ENCODE measurements at places on chromosomes 2 and 18.

DNA sequence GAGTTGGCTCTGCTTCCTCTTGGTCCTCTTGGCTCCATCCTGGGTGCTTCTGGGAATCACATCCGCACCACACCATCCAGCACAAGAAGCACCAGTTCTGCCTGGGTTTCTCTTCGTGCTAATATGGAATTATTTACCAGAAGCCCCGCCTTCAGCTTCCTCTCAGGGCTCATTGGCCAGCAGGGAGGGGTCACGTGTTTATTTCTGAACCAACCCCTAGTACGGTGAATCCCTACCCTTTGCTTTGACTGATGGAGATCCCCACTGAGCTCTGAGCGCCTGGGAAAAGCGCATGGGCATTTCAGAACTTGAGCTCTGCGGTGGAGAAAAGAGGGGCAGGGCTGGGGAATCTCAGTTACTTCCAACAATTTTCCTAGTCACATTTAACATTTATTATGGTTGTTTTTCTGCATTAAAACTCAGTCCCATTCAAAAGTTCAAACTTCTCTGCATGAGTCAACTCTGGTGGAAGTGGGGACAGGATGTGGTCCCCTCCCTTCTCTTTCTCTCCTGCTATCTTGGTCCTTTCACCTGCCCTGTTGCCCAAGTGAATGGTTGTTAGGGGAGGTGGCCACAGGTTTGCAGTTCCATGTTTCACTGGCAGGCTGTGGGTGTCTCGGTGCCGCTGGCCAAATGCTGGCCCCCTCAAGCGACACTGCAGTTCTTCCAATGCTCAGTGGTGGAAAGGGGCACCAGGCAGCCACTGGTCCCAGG is 76.4 kb upstream of the TTC39C start:
- H3K36me3 ChIP-seq, result no peaks in the 10 kb centered on the region
- H3K27me3 ChIP-seq, result peaks cover 4% of the 10 kb centered on the region
- no peak for DNase-seq
- peaks cover 17% of the 10 kb centered on the region for H3K4me1 ChIP-seq
- H3K4me3 ChIP-seq, result no peak overlapping the region

DNA sequence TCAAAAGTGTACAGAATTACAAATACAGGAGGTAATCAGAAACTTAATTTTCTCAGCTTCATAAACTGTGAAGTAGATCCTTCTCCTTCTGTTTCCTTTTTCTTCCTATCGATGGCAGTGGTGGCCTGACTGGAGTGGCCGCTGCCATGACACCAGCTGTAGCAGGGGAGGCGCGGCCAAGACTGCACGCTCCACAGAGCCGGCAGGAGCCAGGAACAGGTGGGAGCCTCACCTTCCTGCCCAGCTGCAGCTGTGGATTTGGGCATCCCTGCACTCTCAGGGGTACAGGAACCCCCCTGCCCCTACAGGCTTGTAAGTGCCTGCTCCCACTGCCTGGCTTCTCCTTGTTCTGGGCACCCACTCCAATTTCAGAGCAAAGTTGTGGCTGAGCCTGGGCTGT is 76.1 kb downstream of the EPB41L3 start:
- H3K27me3 ChIP-seq, result no peaks in the 10 kb centered on the region
- no peak for DNase-seq
- peaks cover 21% of the 10 kb centered on the region for H3K4me1 ChIP-seq
- H3K27ac ChIP-seq, result no peak overlapping the region
- H3K4me3 ChIP-seq, result no peak overlapping the region

- DNase-seq, result no peak
- no peaks in the 10 kb centered on the region for H3K36me3 ChIP-seq
- H3K4me1 ChIP-seq, result no peaks in the 10 kb centered on the region
- no peak overlapping the region for H3K27ac ChIP-seq
- H3K27me3 ChIP-seq, result peaks cover 77% of the 10 kb centered on the region
- H3K4me3 ChIP-seq, result no peak overlapping the region
Measured at GRCh38 chr18:24669015-24669414, 208.6 kb downstream of the HRH4 start.

DNA sequence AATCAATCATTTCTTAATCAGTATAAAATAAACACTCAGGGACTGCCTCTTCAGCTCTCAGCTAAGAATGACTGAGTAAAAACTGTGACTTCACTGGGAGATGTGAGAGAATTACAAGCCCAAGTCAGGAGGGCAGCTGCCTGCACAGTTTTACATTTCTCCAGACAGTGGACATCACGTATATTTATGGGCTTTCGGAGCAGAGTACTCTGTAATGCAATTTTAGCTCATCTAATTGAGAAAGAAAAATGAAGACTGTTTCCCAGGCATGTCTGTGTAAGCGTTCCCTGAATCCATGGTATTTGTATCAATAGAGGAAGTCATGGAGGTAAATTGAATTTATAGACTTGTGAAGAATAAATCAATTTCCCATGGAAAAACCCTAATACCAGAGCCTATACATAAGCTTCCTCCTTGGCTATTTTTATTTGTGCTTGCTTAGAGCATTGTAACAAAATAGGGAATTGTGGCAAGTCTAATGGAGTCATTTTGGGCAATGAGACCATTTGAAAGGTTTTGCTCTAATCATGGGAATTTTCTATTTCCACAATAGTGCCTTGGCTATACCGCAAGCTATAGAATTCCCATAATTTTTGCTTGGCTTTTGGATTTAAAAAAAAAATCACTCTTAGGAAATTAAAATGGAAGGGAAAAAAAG is 87.2 kb downstream of the SLC5A7 start:
- H3K27me3 ChIP-seq, result no peaks in the 10 kb centered on the region
- no peaks in the 10 kb centered on the region for H3K4me1 ChIP-seq
- H3K27ac ChIP-seq, result no peak overlapping the region
- H3K36me3 ChIP-seq, result no peaks in the 10 kb centered on the region
